ENCODE measurements at places on chromosomes 3 and 15.

- DNase-seq: peak; percentile 31
These were observed 449 bp downstream of the RAF1 start for GRCh38 chr3:12663401-12663935.

DNA sequence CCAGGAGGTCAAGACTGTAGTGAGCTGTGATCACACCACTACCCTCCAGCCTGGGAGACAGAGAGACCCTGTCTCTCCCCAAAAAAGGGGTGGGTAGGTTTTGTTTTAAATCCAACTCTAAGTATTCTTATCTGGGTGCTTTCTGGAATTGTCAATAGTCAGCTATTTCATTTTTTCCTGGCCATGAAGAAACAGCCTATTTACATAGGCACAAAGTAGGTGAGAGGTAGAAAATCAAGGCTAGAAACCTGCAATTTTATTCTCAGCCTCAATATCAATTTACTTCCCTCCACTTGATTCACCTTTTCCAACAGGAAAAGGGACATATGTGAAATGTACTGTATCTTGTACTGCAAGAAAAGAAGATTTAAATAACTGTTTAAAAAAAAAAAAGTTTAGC lies 45.9 kb downstream of the CSNK1G1 start:
- no peak for DNase-seq

DNA sequence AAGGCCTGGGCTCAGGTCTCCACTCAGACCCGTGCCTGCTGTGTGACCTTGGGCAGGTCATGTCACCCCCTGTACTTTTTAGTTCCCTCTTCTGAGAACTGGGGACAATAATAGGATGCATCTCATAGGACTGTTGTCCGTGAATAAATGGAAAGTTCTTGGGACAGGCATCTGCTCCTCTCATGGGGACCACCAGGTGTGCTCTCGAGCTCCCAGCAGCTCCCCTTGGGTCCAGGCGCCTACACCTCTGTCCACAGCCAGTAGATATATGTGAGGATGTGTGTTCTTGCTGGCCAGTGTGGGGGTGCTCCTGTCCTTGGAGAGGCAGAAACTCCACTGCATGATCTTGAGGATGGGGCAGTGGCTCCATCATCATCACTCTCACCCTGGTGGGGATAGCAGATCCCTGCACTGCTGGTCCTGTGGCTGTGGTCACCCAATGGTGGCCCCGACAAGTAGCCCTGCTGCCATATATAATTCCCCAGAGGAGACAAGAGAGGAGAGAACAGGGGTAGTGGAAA lies 257.6 kb upstream of the TLE3 start:
- DNase-seq: no peak

- DNase-seq: no peak
These were observed 12.0 kb upstream of the CTXND1 start for GRCh38 chr15:80264031-80264430.

DNA sequence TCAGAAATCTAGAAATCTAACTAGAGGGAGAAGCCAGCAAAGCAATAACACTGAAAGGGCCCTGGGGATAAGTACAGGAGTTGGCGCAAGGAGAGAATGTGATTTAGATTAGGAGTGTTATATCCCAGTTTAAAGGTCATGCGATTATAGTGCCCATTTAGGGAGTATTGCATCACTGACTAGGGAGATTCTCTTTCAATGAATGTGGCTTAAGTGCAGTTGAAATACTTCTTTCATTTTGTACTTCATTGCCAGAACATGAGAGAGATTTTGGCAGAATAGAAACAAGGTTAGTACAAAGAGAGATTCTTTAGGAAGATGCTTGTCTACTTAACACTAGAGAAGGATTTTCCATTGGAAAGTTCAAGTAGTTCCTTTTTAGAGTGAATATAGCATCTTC lies 13.9 kb downstream of the ROBO2 start:
- peak; percentile 2 for DNase-seq

DNA sequence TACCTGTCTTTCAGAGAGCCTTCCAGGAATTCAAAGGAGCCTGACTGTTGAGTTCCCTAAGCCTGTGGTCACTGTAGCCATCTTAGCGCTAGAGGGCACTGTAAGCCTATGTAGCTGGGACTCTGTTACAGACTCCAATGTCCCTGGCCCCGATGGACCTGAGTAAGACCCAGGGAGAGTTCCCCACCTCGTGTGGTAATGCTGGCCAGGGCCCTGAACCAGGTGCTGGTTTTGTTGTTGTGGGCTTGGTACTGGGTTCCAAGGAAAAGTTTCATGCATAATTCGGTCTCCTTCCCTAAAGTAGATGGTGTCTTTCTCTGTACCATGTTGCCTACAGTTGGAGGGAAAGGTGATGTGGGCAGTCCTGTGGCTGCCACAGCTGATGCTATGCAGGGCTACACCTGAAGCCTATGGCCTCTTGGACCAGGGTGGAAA lies 32.4 kb downstream of the CDAN1 start:
- peak; percentile 39 for DNase-seq

- no peak for DNase-seq
These were observed 1045.5 kb upstream of the NR2F2 start for GRCh38 chr15:95284933-95285421.

DNA sequence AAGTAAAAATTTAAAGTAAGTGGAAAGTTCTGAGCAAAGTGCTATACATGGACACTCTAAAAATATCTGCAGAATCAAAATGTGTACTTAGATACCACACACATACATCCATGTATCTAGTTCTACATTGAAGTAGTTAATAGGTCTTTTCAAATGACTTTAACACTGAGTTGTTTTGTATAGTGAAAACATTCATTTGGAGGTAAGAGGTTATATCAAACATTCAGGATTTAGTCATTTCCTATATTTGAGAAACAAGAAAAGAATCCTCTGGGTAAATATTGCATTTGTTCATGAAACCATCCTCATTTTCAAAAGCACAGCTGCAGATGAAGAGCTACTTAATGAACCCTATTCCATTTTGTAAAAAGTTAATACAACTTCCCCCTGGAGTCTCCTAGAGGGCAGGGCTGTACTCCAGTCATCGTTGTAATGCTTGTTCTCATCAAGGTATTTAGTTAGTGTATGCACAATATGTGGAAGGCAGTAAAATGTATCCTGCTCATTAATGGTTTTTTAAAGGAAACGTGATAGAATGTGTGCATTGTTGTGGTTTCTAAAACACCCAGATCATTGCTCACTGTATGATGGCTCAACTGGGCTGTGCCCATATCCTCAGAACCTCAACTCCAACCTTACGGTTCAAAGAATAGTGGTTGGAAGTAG lies 26.2 kb downstream of the ARPP21 start:
- no peak for DNase-seq

GRCh38 chr3:43019826-43020225 lies 40.7 kb downstream of the GASK1A start:
- DNase-seq: no peak

DNA sequence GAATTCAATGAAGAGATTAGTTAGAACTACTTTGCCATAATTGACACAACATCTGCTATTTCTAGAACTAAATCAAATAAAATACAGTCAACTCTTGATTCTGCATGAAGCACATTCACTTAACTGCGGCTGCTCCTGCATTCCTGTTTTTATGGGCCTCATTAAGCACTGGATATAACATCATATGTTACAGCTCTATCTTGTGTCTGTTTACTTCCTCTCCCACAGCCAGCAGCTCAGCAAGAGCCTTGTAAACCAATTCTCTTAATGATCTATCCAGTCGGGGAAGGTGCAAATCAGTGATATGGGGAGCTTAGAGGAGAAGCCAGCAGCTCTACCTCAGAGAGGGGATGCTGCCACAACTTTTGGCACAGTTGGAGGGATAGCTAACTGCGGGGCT lies 329.2 kb downstream of the ARRDC4 start:
- DNase-seq: no peak

- peak; percentile 15 for DNase-seq
These were observed 26.9 kb upstream of the MTMR14 start for GRCh38 chr3:9622438-9622837.

DNA sequence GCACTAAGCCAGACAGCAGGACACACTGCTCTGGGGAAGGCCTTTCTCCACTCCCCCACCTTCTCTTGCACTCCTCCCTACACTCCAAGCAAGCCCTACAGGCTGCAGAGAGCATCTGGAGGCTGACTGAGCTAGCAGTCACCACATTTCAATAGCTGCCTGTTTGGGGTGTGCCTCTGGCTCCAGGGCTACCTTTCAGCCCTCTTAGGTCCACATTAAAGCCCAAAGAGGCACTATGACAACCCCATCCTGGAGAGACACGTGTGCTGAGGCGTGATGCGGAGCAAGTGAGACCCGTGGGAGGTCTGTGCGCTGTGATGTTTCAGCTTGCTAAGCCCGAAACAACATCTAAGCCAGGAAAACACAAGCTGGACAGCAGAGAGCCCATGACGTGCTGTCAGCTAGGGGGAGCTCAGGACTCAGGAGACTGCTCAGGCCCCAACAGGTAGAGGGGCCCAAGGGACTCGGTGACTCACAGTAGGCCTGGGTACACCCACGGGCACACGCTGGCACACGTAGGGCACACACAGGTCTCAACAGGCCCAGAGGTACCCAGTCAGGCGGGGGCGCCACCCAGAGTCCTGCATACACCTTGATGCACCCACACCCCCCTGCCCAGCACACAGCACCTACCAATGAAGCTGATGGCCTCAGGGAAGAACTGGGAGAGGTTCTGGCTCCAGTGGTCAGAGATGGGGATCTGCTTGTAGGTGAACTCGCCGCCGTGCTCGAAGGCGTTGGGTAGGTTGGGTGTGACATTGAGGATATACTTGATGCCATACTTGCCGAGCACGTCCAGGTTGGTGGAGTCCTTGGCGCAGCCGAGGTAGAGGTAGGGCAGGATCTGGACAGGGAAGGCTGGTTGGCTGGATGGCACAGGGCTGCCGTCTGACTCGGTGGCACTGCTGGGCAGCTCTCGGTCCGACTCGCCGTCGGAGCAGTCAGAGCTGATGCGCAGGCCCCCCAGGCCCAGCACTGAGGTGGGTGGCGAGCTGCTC lies 2.8 kb downstream of the DUSP7 start:
- no peak for DNase-seq

DNA sequence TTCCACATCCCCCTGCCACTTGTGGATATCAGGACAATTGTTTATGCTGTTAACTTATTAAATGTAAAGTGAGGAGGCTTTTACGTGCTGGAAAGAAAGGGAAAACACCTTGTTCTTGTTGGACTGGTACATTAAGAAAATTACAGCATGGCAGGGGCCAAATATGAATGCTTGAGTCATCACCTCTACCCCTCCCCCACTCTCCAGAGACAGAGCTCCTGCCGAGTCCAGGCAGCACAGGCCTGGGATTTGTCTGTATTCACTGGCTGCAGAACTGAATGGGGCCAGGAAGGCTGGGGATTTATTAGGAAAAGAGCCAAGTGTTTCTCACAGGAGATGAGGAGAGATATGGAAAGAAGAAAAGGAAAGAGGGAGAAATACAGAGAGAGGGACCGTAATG lies 308.9 kb downstream of the EPHB1 start:
- peak; percentile 79 for DNase-seq

GRCh38 chr3:64443546-64444381 lies 218.5 kb upstream of the PRICKLE2 start:
- DNase-seq: no peak
